ENCODE measurements at places on chromosomes 12 and 14.

DNA sequence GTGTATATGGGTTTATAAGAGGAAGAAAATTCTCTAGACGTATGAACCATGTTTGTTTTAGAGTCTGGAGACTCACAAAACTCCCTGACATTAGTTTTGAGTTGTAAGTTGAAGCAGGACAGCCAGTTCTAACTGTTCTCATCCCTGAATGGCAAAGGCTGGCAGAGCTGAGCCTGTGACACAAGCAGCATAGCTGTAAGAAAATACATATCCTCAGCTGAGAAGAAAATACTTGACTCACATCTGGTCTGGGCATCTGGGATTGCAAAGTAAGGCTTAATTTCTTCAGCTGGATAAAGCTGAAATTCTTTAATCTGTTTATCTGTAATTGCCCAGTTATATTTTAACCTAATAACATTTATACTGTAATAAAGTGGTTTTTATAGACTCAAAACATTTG, 156.3 kb downstream of the PELI2 start:
- DNase-seq, result no peak

DNA sequence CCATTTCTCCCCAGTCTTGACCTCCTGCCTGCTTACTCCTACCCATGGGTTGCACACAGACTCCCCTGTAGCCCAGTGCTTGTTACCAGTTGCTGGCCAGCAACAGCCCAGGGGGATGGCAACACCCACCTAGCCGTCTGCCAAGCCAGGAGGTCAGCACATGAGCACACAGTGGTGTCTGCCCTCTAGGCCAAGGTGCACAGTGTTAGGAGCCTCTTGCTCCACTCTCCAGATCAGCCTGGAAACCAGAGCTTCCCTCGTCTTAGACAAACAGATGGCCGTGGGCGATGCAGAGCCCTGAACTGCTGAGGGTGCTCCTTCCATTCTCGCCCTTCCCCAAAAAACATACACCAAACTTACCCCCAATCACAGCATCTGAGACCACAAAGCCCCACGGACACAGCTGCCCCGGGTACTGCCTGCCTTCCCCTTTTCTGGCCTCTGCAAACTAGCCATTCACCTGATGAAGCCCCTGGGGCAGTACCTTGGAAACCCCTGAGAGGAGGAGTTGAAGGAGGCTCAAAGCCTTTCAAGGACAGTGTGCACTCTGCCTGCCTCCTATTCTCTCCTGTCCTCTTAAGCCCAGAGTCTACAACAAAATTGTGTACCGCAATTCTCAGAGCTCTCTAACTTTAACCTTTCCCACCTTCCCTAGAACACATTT, 1.0 kb upstream of the GPD1 start:
- DNase-seq, result no peak

- DNase-seq, result no peak
Observed at GRCh38 chr12:65860600-65860999, 36.3 kb downstream of the HMGA2 start.

GRCh38 chr12:130633771-130634170, 82.3 kb downstream of the RIMBP2 start:
- no peak for DNase-seq

DNA sequence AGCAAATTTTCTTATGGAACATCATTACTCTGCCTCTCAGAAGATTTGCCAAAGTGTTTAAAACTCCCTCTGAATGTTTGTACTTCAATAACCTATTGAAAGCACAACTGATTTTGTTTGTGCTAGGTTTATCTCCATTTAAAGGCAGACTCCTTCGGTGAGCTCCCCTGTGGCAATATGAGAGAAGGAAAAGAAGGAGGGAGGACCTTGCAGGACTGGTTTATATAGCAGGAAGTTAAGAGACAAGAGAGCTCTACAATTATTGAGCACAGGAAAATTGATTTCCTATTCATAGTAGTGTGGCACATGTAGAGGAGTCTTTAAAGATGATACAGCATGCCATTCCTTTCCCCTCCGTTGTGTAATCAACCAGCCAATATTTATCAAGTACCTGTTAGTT, 75.5 kb downstream of the PDE3A start:
- DNase-seq, result no peak

GRCh38 chr14:50082784-50083466, 33.4 kb downstream of the VCPKMT start:
- peak; percentile 50 for DNase-seq

DNA sequence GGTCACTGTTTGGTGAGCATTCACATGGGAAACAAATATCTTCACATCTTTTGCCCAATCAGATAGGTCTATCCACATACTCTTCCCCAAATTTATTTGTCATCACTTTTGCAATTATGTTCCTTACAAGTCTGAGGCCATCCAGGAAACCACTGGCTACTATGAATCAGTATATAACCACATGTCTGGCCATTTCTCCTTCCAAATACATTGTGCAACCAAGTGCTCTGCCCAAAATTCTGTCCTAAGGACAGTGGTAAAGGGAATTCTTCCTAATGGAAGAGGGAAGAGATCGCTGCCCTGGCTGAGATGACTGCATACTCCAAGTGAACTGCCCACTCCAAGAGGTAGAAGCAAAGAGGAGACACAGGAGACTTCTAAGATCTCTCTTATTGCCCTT, 148.9 kb upstream of the MAX start:
- DNase-seq, result peak; percentile 39

DNA sequence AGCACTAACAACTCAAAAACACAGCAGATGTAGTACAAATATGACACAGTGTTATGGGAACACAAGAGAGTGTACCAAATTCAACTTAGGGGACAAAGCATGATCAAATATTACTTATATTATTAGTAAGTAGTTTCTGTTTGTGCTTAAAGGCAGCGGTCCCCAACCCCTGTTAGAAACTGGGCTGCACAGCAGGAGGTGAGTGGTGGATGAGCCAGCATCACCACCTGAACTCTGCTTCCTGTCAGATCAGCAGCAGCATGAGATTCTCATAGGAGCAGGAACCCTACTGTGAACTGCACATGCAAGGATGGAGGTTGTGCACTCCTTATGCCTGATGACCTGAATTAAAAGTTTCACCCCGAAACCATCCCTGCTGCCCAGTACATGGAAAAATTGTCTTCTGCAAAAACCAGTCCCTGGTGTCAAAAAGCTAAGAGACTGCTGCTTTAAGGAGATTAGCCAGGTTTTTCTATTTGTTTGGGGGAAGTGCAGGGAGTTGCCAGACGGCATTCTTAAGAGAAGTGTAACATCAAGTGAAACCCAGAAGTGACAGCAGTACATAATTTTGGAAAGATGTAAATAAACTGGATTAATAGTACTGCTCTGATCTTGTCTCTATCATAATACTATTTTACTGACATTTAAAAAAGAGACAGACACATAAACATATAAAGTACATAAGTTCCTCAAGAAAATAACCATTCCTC, 26.7 kb downstream of the GTF2A1 start:
- no peak for DNase-seq

DNA sequence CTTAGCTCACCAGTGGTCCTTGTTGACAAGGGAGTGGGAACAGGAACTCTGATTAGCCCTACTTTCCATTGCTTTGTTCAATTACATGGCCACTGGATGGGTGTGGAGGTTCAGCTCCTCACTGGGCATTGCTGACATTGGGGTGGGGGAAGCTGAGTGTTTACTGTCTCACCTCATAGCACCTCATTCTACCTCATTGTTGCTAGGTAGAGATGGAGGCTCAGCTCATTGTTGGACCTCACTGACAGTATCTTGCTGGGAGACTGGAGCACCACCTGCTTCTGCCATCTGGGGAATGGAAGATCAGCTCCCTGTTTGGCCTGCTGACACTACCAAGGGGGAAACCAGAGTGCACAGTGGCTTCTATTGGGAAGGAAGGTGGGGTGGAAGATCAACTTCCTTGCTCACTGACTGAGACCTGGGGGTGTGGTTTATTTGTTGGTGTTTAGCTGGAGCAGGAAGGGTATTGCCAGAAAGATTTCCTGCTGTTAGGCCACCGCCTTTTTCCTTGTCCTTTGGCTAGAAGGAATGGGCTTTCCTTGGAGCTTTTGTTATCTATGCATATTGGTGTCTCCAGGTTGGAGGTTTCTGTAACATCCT, 1.3 kb upstream of the OR4E2 start:
- DNase-seq, result no peak

DNA sequence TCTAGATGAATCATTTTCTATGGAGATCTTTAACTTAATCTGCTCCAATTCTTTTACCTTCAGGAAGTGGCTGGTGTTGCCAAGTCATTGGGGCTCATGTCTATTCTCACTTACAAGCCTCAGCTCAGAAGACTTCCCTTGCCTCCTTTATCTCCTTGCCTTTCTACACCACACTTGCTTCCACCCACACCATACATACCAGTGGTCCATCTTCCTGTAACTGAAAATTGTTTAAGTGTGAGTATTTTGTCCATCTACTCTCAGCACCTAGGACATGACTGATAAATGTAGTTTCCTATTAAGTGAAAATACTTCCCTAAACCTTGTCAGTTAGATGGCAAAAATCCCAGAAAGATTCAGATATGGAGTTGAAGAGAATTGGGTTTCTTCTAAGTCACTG, 199.7 kb upstream of the CPNE8 start:
- DNase-seq, result no peak

DNA sequence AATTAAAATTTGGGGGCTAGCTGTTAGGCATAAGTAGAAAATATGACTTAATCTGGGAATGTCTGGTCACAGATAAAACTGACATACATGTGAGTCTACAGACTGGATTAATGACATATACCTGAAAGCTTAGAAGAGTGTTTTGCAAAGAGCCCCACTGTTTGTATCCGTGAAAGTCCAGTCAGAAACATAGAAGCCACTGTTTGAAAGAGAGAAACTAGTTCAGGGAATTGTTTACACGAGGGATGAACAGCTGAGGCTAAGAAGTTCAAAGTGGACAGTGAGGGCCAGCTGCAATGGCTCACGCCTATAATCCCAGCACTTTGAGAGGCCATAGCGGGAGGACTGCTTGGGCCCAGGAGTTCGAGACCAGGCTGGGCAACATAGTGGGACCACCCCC, 36.2 kb upstream of the SGPP1 start:
- DNase-seq, result peak; percentile 24

- no peak for DNase-seq
Observed at GRCh38 chr12:46921048-46921763, 95.4 kb upstream of the SLC38A4 start.

- no peak for DNase-seq
Observed at GRCh38 chr14:20441461-20441860, 5.5 kb upstream of the KLHL33 start.

DNA sequence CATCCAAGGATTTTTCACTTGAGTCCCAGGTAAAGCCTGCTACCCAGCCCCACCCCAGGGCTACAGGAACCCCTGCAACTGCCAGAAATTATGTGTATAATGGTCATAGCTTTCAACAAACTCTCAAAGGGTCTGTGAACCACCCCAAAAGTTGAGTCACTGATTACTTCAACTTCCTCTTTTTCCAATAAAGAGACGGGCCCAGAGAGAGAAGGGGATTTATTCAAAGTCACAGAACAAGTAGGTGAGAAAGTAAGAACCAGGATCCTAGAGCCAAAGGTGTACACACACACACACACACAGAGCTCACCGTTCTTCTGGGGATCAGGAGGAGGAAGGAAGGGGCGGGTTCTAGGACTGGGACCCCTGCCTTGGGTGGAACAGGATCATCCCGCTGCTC, 4.8 kb upstream of the ITPK1 start:
- no peak for DNase-seq

GRCh38 chr12:69886715-69887114, 61.7 kb downstream of the MYRFL start:
- DNase-seq, result no peak

DNA sequence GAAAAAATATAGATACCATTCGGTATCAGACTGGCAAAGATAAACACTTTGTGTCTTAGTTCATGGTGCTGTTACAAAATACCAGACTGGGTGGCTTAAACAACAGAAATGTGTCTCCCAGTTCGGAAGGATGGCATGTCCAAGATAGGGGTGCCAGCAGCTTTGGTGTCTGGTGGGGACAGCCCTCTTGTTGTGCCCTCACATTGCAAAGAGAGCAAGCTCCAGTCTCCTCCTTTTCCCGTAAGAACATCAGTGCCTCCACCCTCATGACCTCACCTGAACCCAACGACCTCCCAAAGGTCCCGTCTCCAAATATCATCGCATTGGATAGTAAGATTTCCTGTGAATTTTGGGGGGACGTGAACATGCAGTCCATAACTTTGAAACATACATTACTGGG, 12.4 kb downstream of the ZBTB42 start:
- no peak for DNase-seq

- DNase-seq, result no peak
Observed at GRCh38 chr12:6228535-6229223, 28.5 kb downstream of the CD9 start.

GRCh38 chr14:77495334-77495733, 3.3 kb downstream of the ISM2 start:
- DNase-seq, result no peak

DNA sequence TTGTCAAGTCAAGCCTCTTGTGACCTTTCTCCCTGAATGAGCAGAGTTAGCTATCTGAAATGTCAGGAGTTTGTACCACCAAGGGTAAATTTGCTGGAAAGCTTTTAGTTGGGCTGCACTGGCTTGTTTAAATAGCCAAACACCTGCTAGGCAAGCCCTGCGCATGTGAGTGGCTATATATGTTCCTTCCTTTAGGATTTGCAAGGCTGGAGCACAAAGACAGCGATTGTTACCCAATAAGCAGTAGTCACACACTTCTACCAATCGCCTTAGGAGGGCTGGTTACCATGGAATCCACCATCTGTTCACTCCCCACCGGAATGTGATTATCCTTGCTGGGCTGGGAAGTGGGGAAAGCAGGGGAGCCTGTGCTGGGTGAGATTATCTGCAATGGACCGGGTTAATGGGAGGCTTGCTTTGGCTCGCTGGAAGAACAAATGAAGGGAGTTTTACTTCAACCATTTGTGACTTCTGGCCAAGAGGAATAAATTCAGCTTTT, 102.5 kb downstream of the FGD4 start:
- peak; percentile 33 for DNase-seq

DNA sequence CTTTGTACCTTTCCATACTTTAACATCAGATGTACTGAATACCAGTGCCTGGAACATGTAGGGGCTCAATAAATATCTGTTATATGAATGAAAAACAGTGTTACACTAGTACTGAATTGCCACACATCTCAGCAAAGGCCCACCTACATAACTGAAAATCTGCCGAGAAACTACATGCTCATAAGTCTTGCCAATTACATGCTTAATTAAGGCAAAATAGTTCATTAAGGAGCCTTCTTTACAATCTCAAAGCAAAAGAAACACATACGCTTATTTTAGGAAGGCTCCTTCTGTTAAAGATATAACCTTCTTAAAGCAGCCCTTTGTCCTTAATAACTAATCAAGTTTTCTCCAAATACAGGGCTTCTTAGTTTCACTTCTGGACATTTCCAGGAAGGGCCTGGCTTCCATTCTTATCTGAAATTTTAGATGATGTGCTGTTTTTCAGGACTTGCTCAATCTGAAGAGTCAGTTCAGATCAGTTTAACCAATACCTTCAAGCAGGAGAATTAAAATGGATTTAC, 11.5 kb downstream of the LIMA1 start:
- DNase-seq, result no peak

All from AG04450 (cell line).